Tibial nerve (tissue), 4 donors: ENCODE measurements at places on chromosomes 7 and 10.

- H3K4me3 ChIP-seq: no peak overlapping the region
- H3K4me1 ChIP-seq: no peaks in the 10 kb centered on the region
- no peaks in the 10 kb centered on the region for H3K36me3 ChIP-seq
- no peaks in the 10 kb centered on the region for H3K27me3 ChIP-seq
- DNase-seq: no peak
These were observed 62.5 kb upstream of the KCNMA1 start for GRCh38 chr10:77700086-77700485.

- no peak overlapping the region for H3K4me3 ChIP-seq
- H3K4me1 ChIP-seq: no peaks in the 10 kb centered on the region
- peaks cover 40% of the 10 kb centered on the region for H3K27me3 ChIP-seq
- no peaks in the 10 kb centered on the region for H3K36me3 ChIP-seq
- no peak overlapping the region for H3K27ac ChIP-seq
These were observed 4.5 kb upstream of the NPY start for GRCh38 chr7:24279512-24279911.

DNA sequence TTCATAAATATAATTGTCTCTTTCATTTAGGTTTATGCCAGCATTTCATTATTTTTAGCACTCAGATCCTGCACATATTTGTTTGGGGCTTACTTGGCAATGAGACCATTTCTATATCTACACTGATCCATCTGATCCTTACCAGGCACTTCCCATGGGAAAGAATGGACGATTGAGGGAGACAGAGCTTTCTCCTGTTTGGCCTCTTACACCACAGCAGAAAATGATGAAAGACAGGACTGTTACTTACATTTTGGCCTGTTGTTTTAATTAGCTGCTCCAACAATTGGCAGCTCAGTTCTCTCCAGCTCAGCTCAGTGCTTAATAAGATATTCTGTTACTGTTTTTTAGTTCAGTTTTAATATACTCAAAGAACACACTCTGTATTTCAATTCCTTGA, 77.6 kb upstream of the RSU1 start:
- peaks cover 31% of the 10 kb centered on the region for H3K4me1 ChIP-seq
- H3K27me3 ChIP-seq: no peaks in the 10 kb centered on the region
- no peak for DNase-seq
- H3K36me3 ChIP-seq: no peaks in the 10 kb centered on the region

DNA sequence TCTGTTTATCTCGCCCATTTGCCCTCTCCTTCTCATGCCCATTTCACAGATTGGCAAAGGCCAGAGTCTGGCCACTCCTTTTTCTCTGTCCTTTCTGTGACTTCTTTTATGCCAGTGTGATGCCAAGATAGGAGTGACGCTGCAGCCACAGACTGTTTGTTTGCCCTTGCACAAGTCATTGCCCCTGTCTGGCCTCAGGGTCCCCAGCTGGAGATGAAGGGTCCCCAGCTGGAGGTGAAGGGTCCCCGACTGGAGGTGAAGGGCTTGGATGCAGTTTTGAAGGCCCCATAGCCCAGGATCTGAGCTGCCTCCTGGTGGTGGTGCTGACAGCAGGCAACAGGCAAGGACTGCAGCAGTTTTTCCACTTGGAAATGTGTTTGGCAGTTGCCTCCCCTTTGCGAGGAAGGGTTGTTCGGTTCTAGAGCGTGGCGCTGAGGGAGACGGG, 50.8 kb upstream of the SLC29A3 start:
- H3K27me3 ChIP-seq: no peaks in the 10 kb centered on the region
- no peak overlapping the region for H3K27ac ChIP-seq
- no peak overlapping the region for H3K4me3 ChIP-seq
- DNase-seq: no peak

DNA sequence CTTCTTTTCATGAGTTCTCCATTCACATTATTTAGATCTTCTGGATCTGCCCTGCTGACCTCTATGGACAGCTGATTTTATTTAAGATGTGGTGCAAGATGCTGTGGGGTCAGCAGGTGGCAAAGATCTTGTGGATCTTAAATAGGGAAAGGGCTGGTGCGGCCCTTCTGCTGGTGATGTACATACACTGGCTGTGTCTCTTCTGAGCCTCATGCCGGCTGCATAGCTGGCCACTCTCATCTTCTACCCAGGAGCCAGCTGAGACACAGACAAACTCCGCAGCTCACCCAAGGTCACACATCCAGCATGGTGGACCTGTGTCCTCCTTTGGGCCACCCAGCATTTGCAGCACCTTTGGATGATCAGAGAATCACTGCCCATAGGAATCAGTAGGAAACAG, 9.7 kb downstream of the RBP3 start:
- no peaks in the 10 kb centered on the region for H3K27me3 ChIP-seq
- DNase-seq: no peak
- no peak overlapping the region for H3K4me3 ChIP-seq
- H3K27ac ChIP-seq: no peak overlapping the region
- no peaks in the 10 kb centered on the region for H3K4me1 ChIP-seq

GRCh38 chr7:142717453-142717852, 31.8 kb upstream of the PRSS1 start:
- H3K27me3 ChIP-seq: no peaks in the 10 kb centered on the region
- H3K27ac ChIP-seq: no peak overlapping the region
- H3K36me3 ChIP-seq: no peaks in the 10 kb centered on the region
- DNase-seq: no peak
- H3K4me3 ChIP-seq: no peak overlapping the region

DNA sequence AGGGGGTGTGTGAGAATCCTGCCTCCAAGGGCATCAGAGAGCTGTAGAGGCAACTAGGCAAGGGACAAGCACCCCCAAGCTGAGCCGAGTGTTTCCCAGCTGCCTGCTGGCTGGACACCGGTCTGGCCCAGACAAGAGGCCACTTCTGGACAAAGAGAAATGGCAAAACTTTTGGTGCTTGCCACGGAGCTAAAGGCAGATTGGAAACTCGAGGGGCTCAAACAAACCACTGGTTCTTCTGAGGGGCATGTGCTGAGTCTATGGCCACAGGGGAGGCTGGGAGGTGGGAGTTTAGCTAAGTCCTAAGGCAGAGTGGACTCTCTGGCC, 66.5 kb upstream of the INPP5A start:
- no peak for DNase-seq
- H3K36me3 ChIP-seq: no peaks in the 10 kb centered on the region
- peak overlapping the region; percentile 2 for H3K27ac ChIP-seq
- H3K4me1 ChIP-seq: peaks cover 60% of the 10 kb centered on the region

GRCh38 chr10:53314876-53315275, 542.3 kb upstream of the MBL2 start:
- no peaks in the 10 kb centered on the region for H3K36me3 ChIP-seq
- H3K27ac ChIP-seq: no peak overlapping the region
- H3K4me1 ChIP-seq: peaks cover 4% of the 10 kb centered on the region
- no peak overlapping the region for H3K4me3 ChIP-seq
- no peak for DNase-seq
- H3K27me3 ChIP-seq: no peaks in the 10 kb centered on the region
